Bladder microvascular endothelial cell (primary cell): ENCODE measurements at places on chromosomes 7 and 10. TPM values are rescaled to one million over a fixed set of nuclear protein-coding genes. Genes with fewer than 3 reads are reported as not detected.

The SAMD9 gene
- 13.0 and 17.2 TPM in 2 replicates for total RNA-seq

The ZNHIT1 gene
- 55.8 and 118 TPM in 2 replicates for total RNA-seq

The TAS2R4 gene
- 0.32 and 2.1 TPM in 2 replicates for total RNA-seq

The AKR1C4 gene
- total RNA-seq, result not detected in 2 replicates

The AFAP1L2 gene
- total RNA-seq, result 6.5 and 6.9 TPM in 2 replicates

The HELLS gene
- total RNA-seq, result 36.6 and 51.0 TPM in 2 replicates

The CALY gene
- total RNA-seq, result not detected in 2 replicates

The FFAR4 gene
- not detected in 2 replicates for total RNA-seq

The SPAG6 gene
- total RNA-seq, result not detected in 2 replicates

The VENTX gene
- total RNA-seq, result not detected in 2 replicates

The HGF gene
- total RNA-seq, result 0.82 and 1.6 TPM in 2 replicates

The YWHAG gene
- 68.3 and 164 TPM in 2 replicates for total RNA-seq

The ATG9B gene
- total RNA-seq, result 0.19 TPM in 1 of 2 replicates, not detected in the other

The CTTNBP2 gene
- not detected in 2 replicates for total RNA-seq

The AOAH gene
- total RNA-seq, result 0.57 TPM in 1 of 2 replicates, not detected in the other

The PYROXD2 gene
- 1.6 and 7.0 TPM in 2 replicates for total RNA-seq

The C10orf105 gene
- not detected in 2 replicates for total RNA-seq

The MMD2 gene
- not detected in 2 replicates for total RNA-seq

The ZNF853 gene
- 0.16 and 1.9 TPM in 2 replicates for total RNA-seq

The LRRD1 gene
- total RNA-seq, result under 0.01 TPM in 2 replicates

The SGCE gene
- 30.3 and 87.5 TPM in 2 replicates for total RNA-seq

The HHEX gene
- total RNA-seq, result 36.6 and 66.4 TPM in 2 replicates

The NUTM2B gene
- 0.16 and 0.25 TPM in 2 replicates for total RNA-seq

The SPDYE8 gene
- total RNA-seq, result not detected in 2 replicates

The CPA1 gene
- not detected in 2 replicates for total RNA-seq

The SPDYE2 gene
- not detected in 2 replicates for total RNA-seq

The SEC61G gene
- total RNA-seq, result 84.8 and 110 TPM in 2 replicates

The CDNF gene
- 0.81 TPM in 1 of 2 replicates, not detected in the other for total RNA-seq

The LSM8 gene
- 31.9 and 38.8 TPM in 2 replicates for total RNA-seq

The DEPP1 gene
- 119 and 392 TPM in 2 replicates for total RNA-seq

The VSTM4 gene
- 0.16 and 0.25 TPM in 2 replicates for total RNA-seq

The TEX36 gene
- total RNA-seq, result not detected in 2 replicates
